ENCODE measurements at places on chromosomes 3 and 15. TPM values are rescaled to one million over a fixed set of nuclear protein-coding genes. Genes with fewer than 3 reads are reported as not detected.

DNA sequence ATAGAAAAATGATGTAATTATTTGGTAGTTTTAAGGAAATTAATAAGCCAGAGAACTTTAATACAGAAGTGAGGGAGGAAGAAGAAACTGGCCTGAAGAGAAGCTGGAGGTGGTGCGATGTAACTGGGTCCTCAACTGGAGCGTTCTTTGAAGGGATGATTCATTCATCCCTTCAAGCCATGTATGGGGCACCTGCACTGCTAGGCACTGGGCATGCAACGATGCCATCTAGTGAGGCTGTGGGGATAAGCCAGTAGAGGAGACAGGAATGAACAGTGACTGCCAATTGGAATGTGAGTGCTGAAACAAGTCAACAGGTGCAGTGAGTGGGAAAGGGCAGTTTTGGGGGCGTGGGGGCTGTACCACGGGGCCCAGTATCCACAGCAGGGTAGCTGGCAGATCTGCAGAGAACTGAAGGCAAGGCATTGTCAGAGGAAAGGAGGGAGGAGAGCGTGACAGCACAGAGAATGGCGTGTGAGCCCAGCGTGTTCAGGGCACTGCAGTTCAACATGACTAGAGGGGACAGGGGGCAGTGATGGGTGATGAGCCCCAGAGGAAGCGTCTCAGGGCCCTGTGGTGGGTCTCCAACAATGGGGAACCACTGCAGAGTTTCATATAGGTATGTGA lies 3.8 kb upstream of the KIF23 start:
- no peak overlapping the region for H3K27ac ChIP-seq
- H3K4me1 ChIP-seq, result peaks cover 34% of the 10 kb centered on the region
- H3K27me3 ChIP-seq, result no peaks in the 10 kb centered on the region
- no peak for DNase-seq

The ZKSCAN7 gene
- 6.8 TPM for total RNA-seq

The CATSPER2 gene
- total RNA-seq, result 3.1 TPM

The CX3CR1 gene
- 0.12 TPM for total RNA-seq

The PAK6 gene
- total RNA-seq, result not detected
